ENCODE measurements at places on chromosomes 4 and X. TPM values are rescaled to one million over a fixed set of nuclear protein-coding genes. Genes with fewer than 3 reads are reported as not detected.

Gene TACR3
- total RNA-seq: not detected

Gene MED12
- total RNA-seq: 39.8 TPM

Gene TMEM271
- total RNA-seq: not detected

Gene SOWAHB
- 2.6 TPM for total RNA-seq

Gene SORBS2
- total RNA-seq: 41.8 TPM

Gene TMPRSS11F
- total RNA-seq: not detected

Gene EPGN
- 1.1 TPM for total RNA-seq

Gene STS
- 12.1 TPM for total RNA-seq

Gene ZFP42
- total RNA-seq: 0.51 TPM

Gene MED14
- 69.3 TPM for total RNA-seq

Gene NUDT11
- 8.9 TPM for total RNA-seq

DNA sequence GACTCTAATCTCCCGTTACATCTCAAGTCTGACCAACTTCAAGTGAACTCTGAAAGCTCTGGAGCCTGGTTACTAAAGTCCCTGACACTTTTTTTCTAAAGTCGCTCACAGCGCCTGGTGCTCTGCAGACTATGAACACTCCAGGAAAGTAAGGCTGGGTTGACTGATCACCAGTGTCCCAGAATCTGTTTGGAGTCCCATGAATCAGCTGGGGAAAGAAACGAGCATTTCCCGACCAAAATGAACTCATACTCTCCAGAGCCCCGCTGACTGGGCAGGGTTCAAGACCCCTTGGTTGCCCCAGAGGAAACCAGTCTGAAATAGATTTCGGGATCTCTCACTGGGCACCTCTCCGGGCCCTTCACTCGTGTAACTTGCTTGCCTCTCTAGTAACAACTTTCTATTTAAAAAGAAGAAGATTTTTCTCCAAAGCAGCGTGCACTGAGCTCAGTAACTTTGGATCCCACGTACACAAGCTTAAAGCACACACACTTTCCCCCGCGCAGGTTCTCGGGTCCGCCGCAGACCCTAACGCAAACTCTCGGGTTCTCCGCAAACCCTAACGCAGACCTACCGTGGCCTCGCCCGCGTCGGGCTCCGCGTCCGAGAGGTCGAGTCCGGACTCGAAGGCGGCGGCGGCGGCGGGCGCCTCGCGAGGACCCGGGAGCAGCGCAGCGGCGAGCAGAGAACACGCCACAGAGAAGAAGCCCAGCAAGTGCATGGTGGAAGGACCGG is 964 bp downstream of the VEGFC start:
- H3K27ac ChIP-seq: peak overlapping the region; percentile 75
- H3K4me3 ChIP-seq: peak overlapping the region; percentile 85
- H3K4me1 ChIP-seq: peaks cover 42% of the 10 kb centered on the region
- H3K27me3 ChIP-seq: no peaks in the 10 kb centered on the region
- no peaks in the 10 kb centered on the region for H3K36me3 ChIP-seq
- DNase-seq: no peak

DNA sequence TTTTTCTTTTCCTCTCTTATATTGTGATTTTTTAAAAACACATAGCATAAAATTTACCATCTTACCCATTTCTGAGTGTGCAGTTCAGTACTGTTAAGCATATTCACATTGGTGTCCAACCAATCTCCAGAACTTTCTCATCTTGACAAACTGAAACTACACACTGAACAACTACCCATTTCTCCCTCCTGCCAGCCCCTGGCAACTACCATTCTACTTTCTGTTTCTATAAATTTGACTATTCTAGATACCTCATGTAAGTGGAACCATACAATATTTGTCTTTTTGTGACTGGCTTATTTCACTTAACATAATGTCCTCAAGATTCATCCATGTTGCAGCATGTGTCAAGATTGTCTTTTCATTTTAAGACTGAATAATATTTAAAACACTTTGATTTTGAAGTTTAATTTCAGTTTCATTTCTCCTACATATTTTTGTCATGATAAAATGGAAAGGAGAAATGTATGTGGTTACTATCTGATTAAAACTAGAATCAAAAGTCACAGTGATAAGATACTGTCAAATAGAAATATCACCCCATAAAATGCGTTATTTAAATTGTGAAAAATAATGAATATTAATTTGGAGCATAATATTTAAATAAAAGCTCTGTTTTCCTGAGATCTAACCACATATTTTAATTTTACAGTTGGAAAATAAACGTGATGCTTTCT is 122.8 kb downstream of the DIPK2B start:
- H3K4me1 ChIP-seq: peaks cover 4% of the 10 kb centered on the region
- peaks cover 9% of the 10 kb centered on the region for H3K36me3 ChIP-seq
- no peak for DNase-seq
- H3K27me3 ChIP-seq: no peaks in the 10 kb centered on the region
- no peak overlapping the region for H3K4me3 ChIP-seq

GRCh38 chr4:151808120-151808529 is 47.3 kb upstream of the GATB start:
- no peak overlapping the region for H3K27ac ChIP-seq
- no peak overlapping the region for H3K4me3 ChIP-seq
- DNase-seq: no peak
- peaks cover 35% of the 10 kb centered on the region for H3K4me1 ChIP-seq
- no peaks in the 10 kb centered on the region for H3K27me3 ChIP-seq
- H3K36me3 ChIP-seq: no peaks in the 10 kb centered on the region

GRCh38 chr4:189035091-189035490 is 895.9 kb downstream of the TRIML1 start:
- H3K27me3 ChIP-seq: no peaks in the 10 kb centered on the region
- no peaks in the 10 kb centered on the region for H3K4me1 ChIP-seq
- DNase-seq: peak; percentile 81
- no peak overlapping the region for H3K27ac ChIP-seq
- H3K36me3 ChIP-seq: no peaks in the 10 kb centered on the region

- H3K36me3 ChIP-seq: peaks cover 2% of the 10 kb centered on the region
- H3K4me3 ChIP-seq: no peak overlapping the region
- H3K4me1 ChIP-seq: no peaks in the 10 kb centered on the region
- no peak for DNase-seq
- H3K27me3 ChIP-seq: no peaks in the 10 kb centered on the region
- no peak overlapping the region for H3K27ac ChIP-seq
Measured at GRCh38 chr4:102281171-102281839, 64.0 kb downstream of the SLC39A8 start.

- peaks cover 17% of the 10 kb centered on the region for H3K27me3 ChIP-seq
- H3K4me1 ChIP-seq: no peaks in the 10 kb centered on the region
- no peaks in the 10 kb centered on the region for H3K36me3 ChIP-seq
- H3K4me3 ChIP-seq: no peak overlapping the region
Measured at GRCh38 chr4:153060196-153060595, 124.1 kb downstream of the FHDC1 start.

GRCh38 chr4:114087596-114088230 is 108.3 kb upstream of the ARSJ start:
- no peak overlapping the region for H3K4me3 ChIP-seq
- no peaks in the 10 kb centered on the region for H3K27me3 ChIP-seq
- H3K36me3 ChIP-seq: no peaks in the 10 kb centered on the region
- peak overlapping the region; percentile 76 for H3K27ac ChIP-seq
- peaks cover 42% of the 10 kb centered on the region for H3K4me1 ChIP-seq

DNA sequence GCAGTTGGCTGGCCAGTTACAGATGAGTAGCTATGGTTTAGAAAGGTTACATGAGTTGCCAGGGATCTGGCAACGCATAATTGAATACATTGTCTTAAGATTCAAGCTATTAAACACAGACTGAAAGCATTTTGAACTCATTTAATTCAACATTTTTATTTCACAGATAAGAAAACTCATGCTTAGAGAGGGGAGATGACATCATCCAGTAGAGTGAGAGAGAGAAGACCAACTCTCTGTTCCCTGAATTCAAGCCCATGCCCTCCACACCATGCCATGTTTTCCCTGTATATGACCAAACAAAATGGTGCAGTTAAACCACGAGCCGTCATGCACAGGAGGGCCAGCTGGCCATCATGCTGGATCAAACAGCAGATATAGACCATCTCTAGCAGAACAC is 22.6 kb downstream of the SNCA start:
- no peaks in the 10 kb centered on the region for H3K4me1 ChIP-seq
- H3K36me3 ChIP-seq: peaks cover 2% of the 10 kb centered on the region
- H3K4me3 ChIP-seq: no peak overlapping the region
- H3K27ac ChIP-seq: no peak overlapping the region

DNA sequence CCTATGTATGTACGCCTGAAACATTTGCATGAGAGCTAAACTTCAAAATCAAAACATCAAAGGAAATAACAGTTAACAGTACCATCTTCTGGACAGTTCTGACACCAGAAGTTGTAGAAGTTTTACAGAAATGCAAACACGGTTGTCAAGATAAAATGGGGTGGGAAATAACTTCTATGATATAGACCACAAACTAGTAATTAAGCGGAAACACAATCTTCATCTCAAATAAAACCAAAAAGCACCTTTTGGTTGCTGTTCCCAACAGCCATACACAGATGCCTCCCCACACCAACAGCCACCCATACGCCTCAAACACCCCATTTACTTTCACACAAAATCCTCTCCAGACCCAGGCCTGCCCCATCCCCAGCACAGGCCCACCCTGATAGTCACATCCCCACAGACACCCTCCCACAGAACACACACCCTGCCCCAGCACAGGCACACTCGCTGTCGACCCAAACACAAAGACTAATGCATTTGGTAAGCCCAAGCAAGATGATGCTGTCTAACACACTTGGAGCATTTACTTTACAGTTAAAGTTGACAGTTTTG is 64.3 kb downstream of the TAPT1 start:
- no peak for DNase-seq
- no peaks in the 10 kb centered on the region for H3K27me3 ChIP-seq

DNA sequence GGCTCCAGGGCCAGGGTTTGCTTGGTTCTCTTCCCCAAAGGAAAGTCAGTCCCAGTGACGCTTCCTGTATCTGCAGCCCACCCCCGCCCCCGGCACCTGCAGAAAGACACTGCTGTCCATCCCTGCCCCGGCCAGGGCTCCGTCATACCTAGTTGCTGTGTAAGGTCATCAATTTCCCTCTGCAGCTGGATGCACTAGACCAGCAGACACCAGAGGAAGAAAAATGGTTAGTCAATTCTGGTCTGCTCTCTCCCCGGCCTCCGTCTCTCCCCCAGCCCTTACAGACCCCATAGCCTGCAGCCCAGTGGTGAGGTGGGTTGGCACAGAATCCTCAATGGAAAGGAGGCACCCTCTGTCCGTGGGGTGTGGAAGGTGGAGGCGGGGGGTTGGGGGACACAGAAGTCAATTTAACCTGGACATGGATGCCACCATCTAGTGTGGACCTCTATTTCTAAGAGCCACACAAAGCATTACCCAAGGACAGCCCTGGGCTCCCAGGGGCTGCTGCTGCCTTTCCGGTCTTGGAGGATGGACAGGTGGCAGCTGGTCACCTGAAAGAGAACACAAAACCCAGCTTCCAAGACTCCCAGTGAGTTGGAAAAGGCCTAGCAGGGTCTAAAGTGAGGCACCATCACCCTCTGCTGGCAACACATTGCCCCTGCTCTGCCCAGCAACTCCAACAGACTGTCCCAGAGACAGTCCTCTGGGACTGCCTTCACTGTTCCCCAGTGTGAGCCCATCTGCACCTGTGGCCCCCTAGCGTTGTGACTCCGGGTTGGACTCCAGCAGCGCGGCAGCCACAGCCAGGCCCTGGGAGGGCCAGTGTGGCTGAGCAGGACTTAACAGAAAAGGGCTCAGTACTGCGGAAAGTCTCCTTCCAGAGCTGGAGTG is 40.2 kb upstream of the NHSL2 start:
- H3K36me3 ChIP-seq: no peaks in the 10 kb centered on the region
- H3K4me3 ChIP-seq: no peak overlapping the region
- H3K27ac ChIP-seq: no peak overlapping the region
- no peak for DNase-seq
- H3K27me3 ChIP-seq: peaks cover 14% of the 10 kb centered on the region

GRCh38 chr4:336893-337142 is 796 bp upstream of the ZNF141 start:
- H3K4me3 ChIP-seq: peak overlapping the region; percentile 99
- H3K27ac ChIP-seq: peak overlapping the region; percentile 99
- no peak for DNase-seq

DNA sequence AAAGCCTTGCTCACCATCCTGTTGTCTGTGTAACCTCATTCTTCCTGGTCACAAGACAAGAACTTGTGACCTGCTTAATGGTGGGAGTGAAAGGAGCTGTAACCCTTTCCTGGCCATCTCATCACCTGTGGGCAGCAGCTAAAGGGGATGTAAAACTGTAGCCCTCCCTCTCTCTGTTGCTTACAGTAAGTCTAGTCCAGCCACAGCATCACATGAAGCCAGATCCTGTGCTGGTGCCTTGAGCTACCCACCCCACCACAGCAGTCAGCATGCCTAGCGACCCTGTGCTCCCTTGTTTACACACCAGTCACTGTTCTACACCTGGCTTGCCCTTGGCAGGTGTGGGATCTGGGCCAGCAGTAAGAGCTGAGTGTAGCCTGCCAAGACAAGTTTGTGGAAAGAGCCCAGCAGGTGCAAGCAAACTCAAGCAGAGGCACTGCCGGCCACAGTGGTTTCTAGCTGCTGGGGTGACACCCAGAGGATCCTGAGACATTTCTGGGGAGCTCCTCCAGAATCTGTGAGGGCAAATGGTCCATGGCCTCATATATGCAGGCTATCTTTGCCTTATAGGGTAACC is 41.0 kb downstream of the UGT2B28 start:
- H3K36me3 ChIP-seq: no peaks in the 10 kb centered on the region
- no peaks in the 10 kb centered on the region for H3K4me1 ChIP-seq
- no peak overlapping the region for H3K27ac ChIP-seq
- DNase-seq: peak; percentile 50

- H3K4me3 ChIP-seq: no peak overlapping the region
- no peaks in the 10 kb centered on the region for H3K36me3 ChIP-seq
- DNase-seq: no peak
- no peaks in the 10 kb centered on the region for H3K4me1 ChIP-seq
Measured at GRCh38 chr4:162350331-162350730, 186.5 kb upstream of the FSTL5 start.

GRCh38 chrX:113512700-113513395 is 672.2 kb upstream of the AMOT start:
- H3K4me1 ChIP-seq: peaks cover 23% of the 10 kb centered on the region
- no peak overlapping the region for H3K4me3 ChIP-seq
- no peak for DNase-seq
- no peaks in the 10 kb centered on the region for H3K36me3 ChIP-seq
- no peak overlapping the region for H3K27ac ChIP-seq

- DNase-seq: no peak
- no peak overlapping the region for H3K27ac ChIP-seq
- H3K27me3 ChIP-seq: no peaks in the 10 kb centered on the region
- no peak overlapping the region for H3K4me3 ChIP-seq
Measured at GRCh38 chr4:131566026-131566425, 1583.1 kb upstream of the PCDH10 start.
